ENCODE measurements at places on chromosomes 2 and 18. TPM values are rescaled to one million over a fixed set of nuclear protein-coding genes. Genes with fewer than 3 reads are reported as not detected.

PIEZO2 gene
- 0.58 TPM for total RNA-seq

RBFA gene
- total RNA-seq, result 26.9 TPM

RTP5 gene
- total RNA-seq, result not detected

CACNB4 gene
- total RNA-seq, result 0.14 TPM
